ENCODE measurements at places on chromosomes 16 and 17. TPM values are rescaled to one million over a fixed set of nuclear protein-coding genes. Genes with fewer than 3 reads are reported as not detected.

DNA sequence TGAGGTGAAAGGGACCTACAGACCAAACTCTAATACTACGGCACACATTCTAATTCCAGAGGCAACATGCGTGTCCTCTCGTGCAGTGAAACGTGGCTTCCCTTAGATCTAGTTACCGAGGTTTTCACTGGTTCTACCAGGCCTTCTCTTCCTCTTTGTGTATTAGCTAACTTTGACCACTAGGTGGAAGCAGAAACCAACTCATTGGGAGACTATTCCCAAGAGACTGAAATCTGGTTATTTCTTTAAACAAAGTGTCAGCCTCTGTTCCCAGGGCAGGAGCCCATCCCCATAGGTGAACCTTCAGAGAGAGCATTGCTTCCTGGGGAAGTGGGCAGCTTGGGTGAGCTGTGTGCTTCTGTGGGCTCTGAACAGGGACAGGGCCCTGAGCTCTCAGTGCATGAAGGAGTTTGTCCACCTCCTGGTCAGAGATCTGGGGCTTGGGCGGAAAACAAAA lies 19.7 kb upstream of the RCVRN start:
- H3K27me3 ChIP-seq: no peaks in the 10 kb centered on the region
- H3K4me1 ChIP-seq: no peaks in the 10 kb centered on the region
- no peak overlapping the region for H3K4me3 ChIP-seq
- DNase-seq: no peak

Gene TMEM238L
- total RNA-seq: not detected

GRCh38 chr16:89053725-89054029 lies 40.0 kb upstream of the ACSF3 start:
- no peaks in the 10 kb centered on the region for H3K36me3 ChIP-seq
- DNase-seq: no peak
- H3K27me3 ChIP-seq: no peaks in the 10 kb centered on the region
- H3K27ac ChIP-seq: no peak overlapping the region

GRCh38 chr16:81096715-81097208 lies 567 bp upstream of the GCSH start:
- H3K27me3 ChIP-seq: no peaks in the 10 kb centered on the region
- H3K4me1 ChIP-seq: peaks cover 9% of the 10 kb centered on the region
- peak overlapping the region; percentile 3 for H3K4me3 ChIP-seq
- no peaks in the 10 kb centered on the region for H3K36me3 ChIP-seq
- peak overlapping the region; percentile 13 for H3K27ac ChIP-seq

Gene IL17C
- 0.22 TPM for total RNA-seq

DNA sequence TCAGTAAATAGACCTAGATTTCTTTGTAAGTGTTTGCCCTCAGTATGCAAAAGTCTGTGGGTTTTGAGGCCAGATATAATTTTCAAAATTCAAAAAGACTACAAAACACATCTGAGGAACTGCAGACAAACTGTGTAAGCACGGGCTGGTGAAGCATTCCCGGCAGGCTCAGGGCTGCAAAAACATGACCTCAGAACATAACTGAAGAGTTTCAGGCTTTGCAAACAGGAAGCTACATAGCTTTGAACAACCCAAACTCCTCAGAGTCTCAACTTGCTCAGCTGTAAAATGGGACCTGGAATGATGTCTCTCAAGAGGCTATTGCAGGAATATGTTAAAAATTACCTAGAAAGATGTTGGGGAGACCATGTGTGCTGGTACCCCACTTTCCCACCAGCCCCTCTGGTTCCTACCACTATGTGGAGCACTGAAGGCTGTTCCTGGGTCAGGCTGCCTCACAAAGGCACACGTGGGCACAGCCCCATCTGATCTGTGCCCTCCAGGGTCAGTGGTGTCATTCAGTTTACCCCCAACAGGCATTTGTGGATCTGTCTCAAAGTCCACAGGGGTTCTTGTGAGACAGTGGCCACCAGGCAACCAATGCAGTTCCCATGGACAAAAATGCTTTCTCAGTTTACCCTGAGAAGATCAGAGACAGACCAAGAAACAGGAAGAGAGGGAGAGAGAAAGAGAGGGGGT lies 72.9 kb downstream of the CREBBP start:
- no peak overlapping the region for H3K27ac ChIP-seq
- H3K4me1 ChIP-seq: peaks cover 60% of the 10 kb centered on the region
- no peak for DNase-seq
- H3K4me3 ChIP-seq: no peak overlapping the region
- H3K36me3 ChIP-seq: no peaks in the 10 kb centered on the region
- no peaks in the 10 kb centered on the region for H3K27me3 ChIP-seq

Measured in CD8-positive, alpha-beta memory T cell (primary cell).